Activated gamma-delta T cell (primary cell): ENCODE measurements at places on chromosomes 4 and X.

DNA sequence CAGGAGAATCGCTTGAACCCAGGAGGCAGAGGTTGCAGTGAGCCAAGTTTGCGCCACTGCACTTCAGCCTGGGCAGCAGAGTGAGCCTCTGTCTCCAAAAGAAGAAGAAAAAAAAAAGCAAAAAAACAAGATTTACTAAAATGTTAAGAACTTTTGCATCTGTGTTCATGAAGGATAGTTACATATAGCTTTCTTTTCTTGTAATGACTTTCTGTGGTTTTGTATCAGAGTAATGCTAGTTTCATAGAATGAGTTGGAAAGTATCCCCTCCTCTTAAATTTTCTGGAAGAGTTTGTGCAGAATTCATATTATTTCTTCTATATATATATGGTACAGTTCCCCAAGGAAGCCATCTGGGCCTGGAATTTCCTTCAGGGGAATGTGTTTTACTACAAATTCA is 17.0 kb upstream of the GRIPAP1 start:
- DNase-seq, result no peak

DNA sequence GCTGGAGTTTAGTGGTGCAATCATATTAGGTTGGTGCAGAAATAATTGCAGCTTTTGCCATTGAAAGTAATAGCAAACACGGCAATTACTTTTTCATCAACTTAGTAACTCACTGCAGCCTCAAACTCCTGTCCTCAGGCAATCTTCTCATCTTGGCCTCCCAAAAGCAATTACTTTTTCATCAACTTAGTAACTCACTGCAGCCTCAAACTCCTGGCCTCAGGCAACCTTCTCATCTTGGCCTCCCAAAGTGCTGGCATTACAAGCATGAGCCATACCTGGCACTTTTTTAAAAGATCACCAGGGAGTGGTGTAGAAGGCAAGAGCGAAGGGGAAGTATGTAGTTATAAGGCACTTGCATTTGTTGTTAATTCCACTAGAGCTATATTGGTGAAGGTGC is 491.1 kb upstream of the ADGRL3 start:
- no peak for DNase-seq

GRCh38 chrX:85994228-85994627 is 53.1 kb downstream of the CHM start:
- DNase-seq, result no peak

DNA sequence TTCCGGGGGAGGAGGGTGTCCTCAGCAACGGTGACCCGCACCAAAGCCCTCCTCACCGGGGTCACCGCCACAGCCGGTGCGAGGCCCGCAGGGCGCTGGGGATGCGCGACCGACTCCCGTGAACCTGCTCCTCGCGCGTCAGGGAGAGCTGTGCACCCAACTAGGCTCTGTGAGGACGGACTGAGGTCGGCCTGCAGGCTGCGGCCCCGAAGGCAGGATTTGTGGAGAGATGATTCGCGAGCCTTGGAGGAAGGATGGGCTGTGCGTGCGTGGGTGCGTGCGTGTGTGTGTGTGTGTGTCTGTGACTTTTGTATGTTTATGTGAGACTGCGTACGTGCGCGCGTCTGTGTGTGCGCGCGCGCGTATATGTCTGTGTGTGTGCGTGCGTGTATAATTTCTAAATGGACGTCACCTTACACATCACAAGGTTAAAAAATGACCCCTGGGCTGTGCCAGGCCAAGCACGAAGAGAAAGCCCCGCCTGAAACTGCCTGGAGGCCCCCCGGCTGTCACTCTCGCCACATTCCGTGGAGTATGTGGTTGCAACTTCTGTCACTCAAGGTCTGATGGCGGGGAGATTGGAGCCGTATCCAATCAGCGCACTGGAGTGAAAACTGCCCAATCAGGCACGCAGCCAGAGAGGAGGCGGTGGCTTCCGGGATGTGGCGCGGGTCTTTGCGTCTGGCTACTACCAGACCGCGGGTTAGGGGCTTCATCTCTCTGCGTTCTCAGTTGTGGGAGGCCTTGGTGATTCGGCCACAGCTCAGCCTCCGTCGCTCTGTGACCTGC is at the start of gene ZNF141:
Gene ZNF141, plus strand, starts transcription at position 672 of the 789 bp plus-strand sequence. CDS start 170 bp downstream, outside the sequence.
- DNase-seq, result peak; percentile 64

DNA sequence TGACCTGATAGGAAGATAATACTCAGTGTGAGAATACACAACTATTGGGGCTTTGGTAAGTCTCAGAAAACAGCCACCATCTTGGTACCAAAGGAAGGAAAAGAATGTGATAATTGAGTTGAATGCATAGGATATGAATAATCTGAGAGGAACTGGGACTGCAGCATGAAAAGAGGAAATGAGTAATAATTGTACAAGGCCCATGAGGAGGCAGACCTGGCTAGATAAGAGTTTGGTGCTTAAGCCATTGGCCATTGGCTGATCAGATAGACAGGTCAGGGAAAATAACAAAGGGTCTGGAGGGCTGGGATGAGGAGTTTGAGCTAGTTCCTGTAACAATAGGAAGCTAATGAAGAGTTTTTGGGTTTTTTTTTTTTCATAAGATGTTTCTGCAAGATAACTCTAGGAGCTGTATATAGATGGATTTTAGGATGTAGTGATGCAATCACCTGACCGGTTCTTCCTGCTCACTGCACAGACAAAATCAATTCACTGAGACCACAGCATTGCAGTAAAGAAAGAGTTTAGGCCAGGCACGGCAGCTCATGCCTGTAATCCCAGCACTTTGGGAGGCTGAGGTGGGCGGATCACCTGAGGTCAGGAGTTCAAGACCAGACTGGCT is 5.3 kb upstream of the TRMT2B start:
- DNase-seq, result no peak

DNA sequence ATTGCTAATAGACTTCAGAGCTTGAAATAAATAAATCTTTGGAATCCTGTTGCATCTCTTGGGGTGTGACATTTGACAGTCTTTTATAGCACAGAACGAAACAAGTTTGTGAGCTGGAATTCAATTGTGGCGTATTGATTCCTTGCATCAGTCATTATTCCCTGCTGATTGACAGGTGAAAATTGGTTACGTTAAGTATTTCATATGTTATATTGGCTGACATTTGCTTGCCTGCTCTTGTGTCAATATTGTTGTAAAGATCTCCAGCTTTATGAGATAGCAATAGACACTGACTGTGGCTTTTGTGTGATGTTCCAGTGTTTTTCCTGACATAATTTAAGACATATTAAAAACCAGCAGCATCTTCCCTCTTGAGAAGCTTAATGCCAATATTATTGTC is 644.4 kb upstream of the FAM241A start:
- no peak for DNase-seq

DNA sequence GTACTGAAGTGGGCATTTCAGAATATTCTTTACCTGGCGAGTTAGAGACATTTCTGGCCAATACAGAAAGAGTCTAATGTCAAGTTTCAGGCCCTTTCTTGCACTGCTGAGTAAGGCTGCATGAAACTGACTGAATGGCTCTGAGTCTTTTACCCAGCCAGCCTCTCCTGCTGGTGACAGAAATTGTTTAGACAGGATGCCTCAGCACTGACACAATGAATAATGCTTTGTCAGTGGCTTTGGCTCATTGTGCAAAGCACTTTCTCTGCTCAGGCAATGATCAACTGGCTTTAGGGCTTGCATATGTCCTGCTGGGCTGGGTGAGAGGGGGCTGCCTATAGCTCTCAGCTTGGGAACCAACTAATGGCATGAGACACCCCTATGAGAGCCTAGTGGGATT is 45.5 kb downstream of the CLNK start:
- DNase-seq, result no peak

- DNase-seq, result no peak
Observed at GRCh38 chrX:104282166-104282725, 27.5 kb upstream of the ESX1 start.

DNA sequence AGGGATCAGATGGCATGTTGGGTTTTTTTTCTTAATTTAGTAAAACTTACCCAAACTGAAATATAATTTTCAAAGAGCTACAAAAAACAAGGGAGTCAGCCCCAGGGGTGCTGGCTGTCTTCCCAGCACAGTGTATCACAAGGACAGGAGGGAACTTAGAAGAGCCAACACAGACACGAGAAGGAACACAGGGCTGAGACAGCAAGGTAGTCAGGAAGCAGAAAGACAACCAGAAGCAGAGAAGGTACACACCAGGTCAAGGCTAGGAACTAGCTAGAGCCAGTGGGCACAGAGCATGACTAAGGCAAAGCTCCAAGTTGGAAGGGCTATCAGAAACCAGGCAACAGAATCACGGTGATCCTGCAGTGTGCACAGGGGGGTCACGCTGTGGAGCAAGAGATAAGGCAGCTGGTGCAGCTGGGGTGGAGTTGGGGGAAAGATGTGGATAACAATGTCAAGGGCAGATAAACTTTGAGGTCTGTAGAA is 168.7 kb downstream of the NR3C2 start:
- DNase-seq, result no peak

DNA sequence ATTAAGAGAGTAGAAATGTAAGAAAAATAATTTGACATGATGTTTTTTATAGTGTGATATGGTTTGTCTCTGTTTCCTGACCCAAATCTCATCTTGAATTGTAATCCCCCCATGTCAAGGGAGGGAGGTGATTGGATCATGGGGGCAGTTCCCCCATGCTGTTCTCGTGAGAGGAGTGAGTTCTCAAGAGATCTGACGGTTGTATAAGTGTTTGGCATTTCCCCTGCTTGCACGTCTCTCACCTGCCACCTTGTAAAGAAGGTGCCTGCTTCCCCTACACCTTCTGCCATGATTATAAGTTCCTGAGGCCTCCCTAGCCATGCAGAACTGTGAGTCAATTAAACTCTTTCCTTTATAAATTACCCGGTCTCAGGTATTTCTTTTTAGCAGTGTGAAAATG is 34.8 kb upstream of the EXOC1L start:
- DNase-seq, result no peak

DNA sequence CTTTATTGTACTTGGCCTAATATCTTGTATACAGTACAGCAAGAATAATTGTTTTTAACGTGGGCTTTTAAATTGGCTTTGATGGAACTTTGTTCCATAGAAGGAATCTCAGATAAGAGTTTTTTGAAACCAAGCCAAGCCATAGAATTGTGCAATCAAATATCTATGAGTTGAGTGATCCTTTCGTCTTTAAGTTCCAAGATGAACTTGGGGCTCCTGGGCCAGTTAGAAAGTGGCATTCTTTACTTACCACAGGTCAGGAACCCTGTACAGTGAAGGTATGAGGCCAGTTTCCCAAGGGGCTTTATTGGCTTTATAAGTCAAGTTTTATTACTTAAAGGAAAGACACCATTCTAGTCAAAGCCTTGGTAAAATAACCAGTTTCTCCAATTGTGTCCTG is 2104.2 kb downstream of the PCDH7 start:
- no peak for DNase-seq

GRCh38 chr4:155566354-155566753 is 100.3 kb upstream of the GUCY1A1 start:
- DNase-seq, result no peak

- no peak for DNase-seq
Observed at GRCh38 chrX:53395605-53396298, 26.7 kb downstream of the SMC1A start.

DNA sequence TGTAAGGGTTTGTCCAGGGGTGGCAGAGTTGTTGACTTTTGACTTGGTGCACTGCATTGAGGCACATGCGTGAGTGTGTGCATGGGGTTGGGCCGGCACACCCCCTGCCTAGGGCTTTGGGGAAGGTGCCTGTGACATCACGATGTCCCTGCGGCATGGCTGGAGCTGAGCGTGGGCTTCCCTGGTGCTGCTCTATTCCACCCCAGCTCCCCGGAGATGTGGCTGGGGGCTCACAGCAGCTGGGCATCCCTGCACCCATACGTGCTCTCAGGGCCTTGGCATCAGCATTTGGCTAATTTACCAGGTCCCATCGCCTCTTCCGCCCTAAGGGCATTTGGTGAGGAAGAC is 5.7 kb downstream of the PSAPL1 start:
- no peak for DNase-seq

- DNase-seq, result no peak
Observed at GRCh38 chr4:122963216-122963615, 40.8 kb upstream of the NUDT6 start.

DNA sequence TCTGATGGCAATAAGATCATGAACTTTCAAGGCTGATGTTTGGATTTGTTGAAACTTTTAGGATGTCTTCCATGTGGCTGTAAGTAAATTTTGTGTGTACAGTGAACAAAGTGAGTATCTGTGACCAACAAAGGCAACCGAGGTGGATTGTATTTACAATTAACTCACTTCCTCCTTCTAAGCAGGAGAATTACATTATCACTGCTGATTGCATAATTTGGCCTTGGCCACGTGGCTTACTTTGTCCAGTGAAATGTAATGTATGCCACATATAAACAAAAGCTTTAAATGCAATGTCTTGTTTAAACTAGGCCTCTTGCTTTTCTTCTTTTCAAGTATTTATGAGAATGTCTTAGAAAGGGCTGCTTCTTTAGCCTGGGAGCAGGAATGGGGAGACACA is 66.3 kb upstream of the MAD2L1 start:
- no peak for DNase-seq

GRCh38 chrX:115378471-115378870 is 89.0 kb downstream of the LUZP4 start:
- no peak for DNase-seq

DNA sequence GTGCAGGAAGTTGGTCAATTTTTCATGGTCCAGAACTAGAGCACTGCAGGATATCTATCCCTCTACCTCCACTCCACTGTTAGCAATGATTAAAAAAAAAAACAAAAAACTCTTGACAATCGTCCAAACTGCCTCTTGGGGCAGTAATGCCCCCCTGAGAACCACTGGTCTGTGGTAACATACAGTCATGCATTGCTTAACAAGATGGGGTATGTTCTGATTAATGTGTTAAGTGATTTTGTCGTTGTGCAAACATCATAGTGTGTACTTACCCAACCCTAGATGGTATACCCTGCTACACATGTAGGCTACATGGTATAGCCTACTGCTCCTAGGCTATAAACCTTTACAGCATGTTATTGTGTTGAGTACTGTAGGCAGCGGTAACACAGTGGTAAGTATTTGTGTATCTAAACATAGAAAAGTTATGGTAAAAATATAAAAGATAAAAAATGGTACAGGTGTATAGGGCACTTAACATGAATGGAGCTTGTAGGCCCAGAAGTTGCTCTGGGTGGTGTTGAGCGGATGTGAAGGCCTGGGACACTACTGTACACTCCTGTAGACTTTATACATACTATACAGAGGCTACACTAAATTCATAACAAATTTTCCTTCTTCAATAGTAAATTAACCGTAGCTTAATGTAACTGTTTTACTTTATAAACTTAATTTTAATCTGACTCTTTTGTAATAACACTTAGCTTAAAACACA is 34.1 kb downstream of the ART3 start:
- no peak for DNase-seq
